ENCODE measurements at places on chromosomes 5 and 9.

DNA sequence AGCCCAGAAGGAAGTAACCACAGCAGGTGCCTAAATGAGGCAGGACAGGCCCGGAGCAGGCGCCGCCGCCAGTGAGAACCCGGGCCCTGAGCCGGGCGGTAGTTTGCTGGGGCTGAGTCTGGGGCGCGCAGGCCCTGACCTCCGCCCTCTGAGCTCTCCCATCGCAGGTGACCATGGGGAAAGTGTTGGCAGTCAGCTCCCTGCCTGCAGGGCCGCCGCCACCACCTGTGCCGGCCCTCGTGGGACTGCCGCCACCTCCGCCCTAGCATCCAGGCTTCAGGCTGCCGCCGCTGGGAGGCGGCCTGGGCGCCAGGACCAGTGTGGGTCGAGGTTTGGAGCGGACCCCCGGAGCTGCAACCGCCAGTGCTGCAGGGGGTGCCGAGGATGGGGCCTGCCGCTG, 61.1 kb downstream of the TARS1 start:
- DNase-seq, result no peak

- no peak for DNase-seq
Measured at GRCh38 chr5:124743602-124744169, 2.8 kb downstream of the ZNF608 start.

- no peak for DNase-seq
Measured at GRCh38 chr5:141633871-141634561, 2.6 kb downstream of the HDAC3 start.

- DNase-seq, result no peak
Measured at GRCh38 chr5:167507463-167508233, 783.8 kb upstream of the WWC1 start.

- DNase-seq, result no peak
Measured at GRCh38 chr9:4152876-4153275, 147.0 kb downstream of the GLIS3 start.

GRCh38 chr5:31781772-31782171, 142.8 kb downstream of the PDZD2 start:
- no peak for DNase-seq

DNA sequence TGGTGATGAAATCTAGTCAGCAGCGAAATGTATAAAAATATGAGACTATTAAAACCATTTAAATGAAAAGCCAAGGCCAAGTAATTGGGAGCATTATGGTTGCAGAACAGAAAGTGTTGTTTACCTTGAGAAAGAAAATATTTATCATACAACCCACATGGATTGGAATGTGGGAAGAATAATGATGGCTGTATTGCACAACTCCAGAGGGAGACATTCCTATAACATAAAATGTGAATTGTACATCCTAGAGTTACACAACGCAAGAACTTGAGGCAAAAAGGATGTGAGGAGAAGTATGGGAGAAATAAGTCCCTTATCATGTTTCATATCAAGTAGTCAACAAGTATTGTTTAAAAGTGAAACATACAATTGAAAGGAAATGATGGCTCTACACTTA, 1014.0 kb upstream of the SEMA6A start:
- no peak for DNase-seq

DNA sequence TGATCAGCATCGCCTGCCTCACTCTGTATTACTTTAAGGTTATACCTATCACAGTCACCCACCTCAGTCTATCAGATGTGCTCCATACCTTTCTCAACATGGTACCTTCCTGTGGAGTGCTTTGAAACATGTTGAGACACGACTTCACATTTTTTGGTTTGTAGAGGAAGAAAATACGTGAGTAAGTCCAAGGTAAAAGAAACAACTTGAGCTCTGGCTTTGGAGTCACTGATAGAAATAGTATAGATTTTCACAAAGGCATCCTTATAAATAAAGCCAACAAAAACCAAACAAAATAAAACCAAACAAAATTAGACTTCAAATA, 77.5 kb upstream of the HMHB1 start:
- no peak for DNase-seq

GRCh38 chr9:74973714-74974113, 21.0 kb upstream of the C9orf40 start:
- no peak for DNase-seq

- DNase-seq, result no peak
Measured at GRCh38 chr5:104049752-104050151, 487.2 kb upstream of the NUDT12 start.

DNA sequence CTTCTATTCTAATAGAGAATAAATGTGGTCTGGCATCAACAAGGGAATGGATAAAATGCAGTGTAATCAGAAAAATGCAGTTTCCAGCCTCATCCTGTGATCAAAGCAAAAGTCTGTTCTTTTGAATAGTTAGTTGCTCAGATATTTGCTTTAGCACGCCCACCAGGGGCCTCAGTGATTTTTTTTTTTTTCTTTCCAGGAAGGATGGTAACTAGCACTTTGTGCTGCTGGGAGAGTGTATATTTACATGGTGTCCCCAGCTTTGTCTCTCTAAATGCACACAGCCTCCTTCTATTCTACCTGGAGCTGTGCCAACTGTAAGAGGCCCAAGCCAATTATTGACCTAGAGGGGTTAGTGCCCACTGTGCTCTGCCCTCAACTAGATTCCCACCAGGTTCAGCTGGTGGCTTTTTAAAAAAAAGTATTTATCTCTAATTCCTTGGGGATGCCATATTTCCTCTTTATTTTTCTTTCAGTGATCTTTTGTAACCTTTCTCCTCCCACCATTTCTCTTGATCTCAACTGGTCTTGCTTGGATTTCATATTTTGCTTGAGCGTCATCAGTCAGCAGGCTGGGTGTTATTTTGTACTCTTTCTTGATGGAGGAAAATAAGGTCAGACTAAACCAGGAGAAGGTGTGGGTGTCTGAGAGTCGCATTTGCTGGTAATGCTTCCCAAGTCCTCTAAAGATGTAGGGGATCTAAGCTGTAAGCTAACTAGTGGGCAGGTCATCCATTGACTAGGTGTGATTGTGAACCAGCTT, 193.0 kb upstream of the C9orf72 start:
- no peak for DNase-seq

- no peak for DNase-seq
Measured at GRCh38 chr5:173792781-173793547, 95.2 kb upstream of the CPEB4 start.

DNA sequence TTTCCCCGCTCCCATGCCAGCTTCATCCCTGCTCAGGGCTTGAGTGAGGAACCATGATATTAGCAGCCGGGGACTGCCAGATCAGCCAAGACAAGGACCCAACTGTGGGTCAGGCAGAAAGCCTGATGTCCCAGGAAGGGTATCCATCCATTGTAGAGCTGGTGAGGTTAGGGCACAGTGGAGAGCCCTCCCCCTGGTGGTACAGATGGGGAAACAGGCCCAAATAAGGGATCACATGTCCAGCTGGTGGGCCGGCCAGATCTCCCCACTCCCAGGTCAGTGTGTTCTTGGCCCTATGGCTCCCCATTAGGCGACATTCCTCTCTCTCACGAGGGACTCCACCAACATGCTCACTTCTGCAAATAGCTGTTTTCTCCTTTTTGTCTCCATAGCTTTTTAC, 9.0 kb downstream of the CDX1 start:
- no peak for DNase-seq

DNA sequence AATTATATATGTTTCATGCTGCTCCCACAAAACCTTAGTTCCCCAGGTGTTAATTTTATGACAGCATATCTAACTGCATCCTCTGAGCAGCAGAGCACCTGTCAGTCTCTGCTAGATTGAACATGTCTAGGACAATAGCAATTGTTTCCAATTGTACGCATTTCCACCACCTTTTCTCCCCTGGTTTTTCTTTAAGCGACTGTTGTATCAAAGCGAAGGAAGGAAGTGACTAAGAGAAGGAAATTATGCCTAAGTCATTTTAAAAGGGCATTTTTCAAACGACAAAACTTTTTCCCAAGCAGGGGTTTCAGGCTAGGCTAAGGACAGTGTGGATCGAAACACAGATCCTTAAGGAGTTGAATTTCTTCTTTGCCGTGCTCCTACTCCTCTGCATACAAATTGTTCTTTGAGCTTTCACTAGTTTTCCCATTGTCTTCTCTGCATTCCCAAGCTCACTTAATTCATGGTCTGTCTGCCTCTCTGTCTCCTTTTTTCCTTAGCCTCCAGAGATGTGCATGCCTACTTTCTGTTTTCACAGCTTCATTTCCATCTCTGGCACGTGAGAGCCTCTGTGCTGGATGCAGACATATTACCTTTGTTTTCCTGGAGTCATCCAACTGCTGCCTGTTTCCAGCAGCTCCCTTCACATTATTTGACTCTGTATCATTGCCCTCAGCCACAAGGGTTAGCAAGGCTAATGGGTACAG, 39.4 kb upstream of the STARD4 start:
- DNase-seq, result no peak

DNA sequence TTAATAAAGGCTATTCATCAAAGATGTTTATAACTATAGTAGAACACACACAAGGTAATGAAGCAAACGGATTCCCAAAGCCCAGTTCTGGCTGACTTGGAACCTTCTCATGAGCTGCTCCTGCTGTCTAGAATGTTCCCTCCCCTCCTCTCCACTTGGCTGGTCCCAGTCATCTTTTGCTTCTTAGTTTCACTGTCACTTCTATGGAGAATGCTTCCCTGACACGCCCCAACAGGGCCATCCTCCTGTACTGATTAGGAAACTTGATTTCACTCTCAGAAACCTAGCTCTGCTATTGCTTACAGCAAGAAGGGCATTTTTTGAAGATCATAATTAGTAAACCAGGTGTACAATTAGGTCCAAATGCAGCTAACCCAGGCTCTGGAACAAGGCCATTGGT, 3.2 kb upstream of the RAPGEF1 start:
- no peak for DNase-seq

GRCh38 chr9:108045851-108046250, 556.3 kb upstream of the KLF4 start:
- no peak for DNase-seq

GRCh38 chr5:165622864-165623536, 2117.6 kb downstream of the MAT2B start:
- no peak for DNase-seq

- no peak for DNase-seq
Measured at GRCh38 chr9:131748411-131748955, 8.6 kb upstream of the RAPGEF1 start.

DNA sequence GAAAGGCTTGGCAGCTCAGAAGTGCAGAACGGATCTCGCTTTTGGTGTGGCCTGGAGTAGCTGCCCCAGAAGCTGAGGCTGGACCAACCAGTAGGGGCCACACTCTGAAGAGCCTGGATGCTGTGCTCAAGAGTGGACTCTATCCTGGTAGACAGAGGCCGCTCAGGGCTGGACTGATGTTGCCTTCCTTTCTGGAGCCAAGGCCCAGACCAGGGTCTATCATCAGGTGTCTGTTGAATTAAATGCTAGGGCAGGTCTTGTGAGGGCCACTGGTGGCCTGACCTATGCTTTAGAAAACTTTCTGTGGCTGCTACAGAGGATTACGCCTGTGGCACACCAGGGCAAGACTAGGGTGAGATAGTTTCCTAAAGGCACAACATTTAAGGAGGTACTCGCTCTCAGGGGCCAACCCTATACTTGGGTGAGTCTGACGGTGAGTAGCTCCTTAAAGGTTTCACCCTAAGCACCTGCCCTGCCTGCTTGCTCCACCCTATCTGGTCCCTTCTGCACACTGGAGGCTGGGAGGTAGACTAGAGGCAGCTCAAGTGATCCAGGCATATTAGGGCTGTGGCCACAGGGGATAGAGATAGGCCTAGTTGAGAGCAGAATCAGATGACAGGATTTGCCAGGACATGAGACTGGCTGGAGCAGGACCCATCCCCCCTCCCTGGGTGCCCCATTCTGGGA, 9.8 kb upstream of the IRF1 start:
- DNase-seq, result no peak

DNA sequence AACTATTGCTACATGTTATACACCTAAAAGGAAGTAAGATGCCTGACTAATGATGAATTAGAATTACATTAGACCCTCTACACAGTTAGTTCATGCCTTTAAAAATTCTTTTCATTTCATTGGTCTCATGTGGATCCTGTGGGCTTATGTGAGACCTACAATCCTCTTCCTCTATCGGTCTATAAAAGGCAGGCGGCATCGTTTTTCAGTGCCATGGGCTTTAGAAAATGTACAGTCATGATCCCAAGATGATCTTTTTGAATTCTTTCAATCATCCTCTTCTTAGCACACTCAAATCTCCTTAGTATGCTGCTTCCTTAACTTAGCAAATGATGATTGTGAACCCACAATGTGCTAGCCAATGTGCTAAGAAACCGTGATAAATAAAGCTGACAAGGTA, 193.9 kb downstream of the ZNF608 start:
- no peak for DNase-seq

DNA sequence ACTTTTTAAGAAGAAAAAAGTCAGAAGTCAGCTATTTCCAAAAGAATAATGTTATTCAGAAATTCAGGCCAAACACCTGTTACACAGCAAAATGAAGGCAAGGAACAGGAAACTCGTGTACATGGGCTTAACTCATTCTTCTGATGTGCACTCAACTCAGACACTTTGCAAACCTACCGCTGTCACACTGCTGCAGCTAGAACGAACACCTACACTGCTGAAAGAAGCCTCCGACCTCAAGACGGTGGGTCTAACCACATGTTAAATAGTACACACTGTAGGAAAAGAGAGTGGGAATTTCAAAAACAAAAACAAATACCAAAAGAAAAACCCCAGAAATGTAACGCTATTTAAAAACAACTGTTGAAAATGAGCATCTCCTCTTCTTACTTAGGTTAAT, 384.5 kb downstream of the IRX1 start:
- no peak for DNase-seq

DNA sequence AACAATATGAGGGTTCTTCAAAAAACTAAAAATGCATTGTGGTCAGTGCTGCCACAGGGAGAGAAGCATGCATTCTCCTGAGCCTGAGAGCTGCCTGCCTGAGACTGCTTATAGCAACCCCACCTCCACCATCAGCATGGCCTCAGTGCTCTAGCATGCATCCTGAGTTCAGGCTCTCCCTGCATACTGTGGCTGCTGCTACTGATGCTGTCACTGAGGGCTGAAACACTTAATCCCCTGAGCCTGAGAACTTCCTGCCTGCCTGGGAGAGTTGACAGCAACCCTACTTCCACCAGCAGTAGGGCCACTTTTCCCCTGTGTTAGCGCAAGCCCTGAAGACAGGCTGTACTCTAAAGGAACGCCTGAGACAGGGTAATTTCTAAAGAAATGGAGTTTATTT, 206.0 kb downstream of the FBXO4 start:
- no peak for DNase-seq

DNA sequence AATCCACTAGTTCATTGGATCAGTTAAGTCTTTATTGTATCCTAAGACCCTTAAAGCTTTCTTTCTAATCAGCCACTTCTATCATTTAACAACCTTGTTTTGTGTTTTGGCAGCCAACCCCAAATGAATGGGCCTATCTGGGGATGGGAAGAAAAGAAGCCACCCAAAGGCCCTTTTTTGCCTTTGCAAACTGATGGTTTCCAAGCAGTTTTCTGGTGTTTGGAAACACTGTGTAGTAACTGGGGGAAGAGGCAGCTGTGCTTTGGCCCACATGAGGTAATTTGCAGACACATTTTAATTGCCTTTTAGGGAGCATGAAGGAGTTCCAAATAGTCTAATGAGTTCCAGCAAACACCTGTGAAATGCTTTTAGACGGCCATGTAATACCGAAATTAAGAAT, 1751.3 kb upstream of the WWC1 start:
- DNase-seq, result no peak

- no peak for DNase-seq
Measured at GRCh38 chr5:164481270-164481669, 975.9 kb downstream of the MAT2B start.

Measured in stimulated activated CD4-positive, alpha-beta T cell treated with anti-CD3 and anti-CD28 coated beads, Interleukin-12 subunit alpha, Interleukin-12 subunit beta, amount 100 ng/mL, for 24 hours (primary cell).